ENCODE measurements at places on chromosomes 12 and 14.

- no peak for ATAC-seq
Observed at GRCh38 chr14:43803076-43803689, 703.9 kb downstream of the FSCB start.

- peak; percentile 85 for ATAC-seq
Observed at GRCh38 chr14:56340932-56341331, 222.7 kb downstream of the PELI2 start.

GRCh38 chr12:91289906-91290305 is 107.3 kb upstream of the DCN start:
- no peak for ATAC-seq

DNA sequence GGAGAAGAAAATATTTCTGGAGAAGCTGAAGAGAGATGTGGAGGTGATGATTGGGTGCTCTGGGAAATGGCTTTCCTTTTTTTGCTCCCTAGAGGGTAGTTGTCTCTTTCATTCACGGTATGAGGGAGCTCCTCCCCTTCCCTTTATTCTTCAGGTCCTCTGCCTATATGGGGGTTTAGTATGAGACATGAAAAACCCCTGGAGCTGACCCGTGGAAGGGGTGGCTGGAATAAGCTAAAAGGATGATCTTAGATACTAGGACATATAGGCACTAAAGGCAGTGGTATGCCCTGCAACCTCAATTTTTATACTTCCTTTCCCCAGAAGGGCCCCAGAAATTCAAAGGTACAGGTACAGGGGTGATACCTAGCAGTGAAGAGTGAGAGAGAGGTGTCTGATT is 4.2 kb upstream of the DTX3 start:
- no peak for ATAC-seq
